ENCODE measurements at places on chromosomes 7 and 10.

GRCh38 chr10:12720217-12720981 lies 281.1 kb downstream of the CCDC3 start:
- no peak for DNase-seq

GRCh38 chr7:117780832-117781231 lies 92.4 kb downstream of the CTTNBP2 start:
- no peak for DNase-seq

DNA sequence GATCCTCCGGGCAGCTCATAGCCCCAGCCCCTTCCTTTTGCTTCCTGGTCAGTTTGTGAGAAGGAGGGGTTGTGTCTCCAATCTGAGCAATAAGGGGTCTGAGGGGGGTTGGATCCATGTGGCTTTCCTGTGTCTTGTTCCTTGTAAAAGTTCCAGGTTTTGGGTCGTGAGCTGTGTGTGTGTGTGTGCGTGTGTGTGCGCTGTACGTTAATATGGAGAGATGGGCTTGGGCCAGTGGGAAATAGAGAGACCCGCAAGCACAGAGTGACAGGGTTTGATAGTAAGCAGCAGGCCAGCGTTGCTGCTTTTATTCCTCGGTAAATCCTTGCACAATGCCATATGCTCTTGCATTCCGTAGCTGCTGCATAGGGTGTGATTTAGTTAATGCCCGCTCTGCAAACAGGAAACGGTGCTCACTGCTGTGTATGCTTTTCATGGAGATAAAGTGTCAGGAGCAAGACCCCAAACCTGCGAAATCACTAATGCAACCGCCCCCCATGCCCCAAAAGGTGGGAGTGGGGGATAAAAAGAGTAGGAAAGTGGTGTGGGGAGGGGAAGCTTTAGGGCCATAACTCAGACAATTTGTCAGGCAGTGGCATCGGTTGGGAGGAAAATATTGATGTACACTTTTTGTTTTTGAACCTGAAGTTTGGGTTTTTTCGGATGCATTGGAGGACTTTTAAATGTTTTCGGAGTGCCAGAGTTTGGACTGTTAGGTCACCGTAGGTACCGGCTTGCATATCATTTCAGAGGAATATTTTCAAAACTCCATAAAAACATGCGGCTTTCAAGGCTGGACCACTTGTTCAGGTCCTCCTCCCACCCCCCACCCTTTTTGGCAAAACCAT lies 108.7 kb downstream of the TCF7L2 start:
- DNase-seq: no peak

DNA sequence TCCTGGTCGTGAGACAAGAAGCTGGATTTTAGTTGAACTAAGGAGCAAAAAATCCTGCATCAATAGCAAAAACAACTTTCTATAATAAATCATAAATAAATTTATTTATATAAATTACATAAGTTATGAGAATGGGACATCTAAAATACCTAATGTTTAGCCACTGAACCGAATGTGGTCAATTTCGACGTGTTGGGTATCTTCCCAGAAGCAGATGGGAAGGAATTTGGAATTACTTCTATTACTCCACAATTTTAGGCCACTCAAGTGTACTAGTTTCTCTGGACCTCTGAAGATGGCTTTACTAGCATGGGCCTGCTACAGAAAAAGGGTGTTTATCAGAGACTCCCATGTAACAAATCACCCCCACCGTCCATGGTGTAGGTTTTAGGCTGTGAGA lies 172.0 kb downstream of the PRPF18 start:
- DNase-seq: no peak

DNA sequence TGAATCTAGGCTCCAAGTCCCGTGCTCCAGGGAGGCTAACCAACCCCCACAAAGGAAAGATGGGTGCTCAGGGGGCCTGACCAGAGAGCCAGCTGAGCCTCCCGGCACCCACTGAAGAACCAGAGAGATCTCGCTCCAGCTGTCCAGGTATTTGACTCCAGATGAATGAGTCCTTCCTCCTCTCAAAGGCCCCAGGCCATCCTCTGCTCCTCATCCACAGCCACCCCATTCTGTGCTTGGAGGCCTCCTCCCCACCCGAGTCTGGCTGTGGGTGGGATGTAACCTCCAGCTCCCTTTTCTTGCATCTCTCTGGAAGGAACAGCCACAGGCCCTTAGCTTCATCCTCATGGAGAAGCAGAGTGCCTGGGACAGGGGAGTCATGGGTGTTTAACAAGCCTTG lies 44.6 kb downstream of the VSTM4 start:
- DNase-seq: no peak

GRCh38 chr7:22561321-22561811 lies 61.4 kb upstream of the STEAP1B start:
- no peak for DNase-seq

- no peak for DNase-seq
These were observed 622.5 kb upstream of the GHITM start for GRCh38 chr10:83516788-83517187.

- no peak for DNase-seq
These were observed 152.1 kb upstream of the TARP start for GRCh38 chr7:38425509-38425908.
